Nucleus accumbens (tissue), 56 donors: ENCODE measurements at places on chromosomes 16 and 17.
A peak's percentile ranks its signal among the peaks of the same experiment; 100 is the strongest.

DNA sequence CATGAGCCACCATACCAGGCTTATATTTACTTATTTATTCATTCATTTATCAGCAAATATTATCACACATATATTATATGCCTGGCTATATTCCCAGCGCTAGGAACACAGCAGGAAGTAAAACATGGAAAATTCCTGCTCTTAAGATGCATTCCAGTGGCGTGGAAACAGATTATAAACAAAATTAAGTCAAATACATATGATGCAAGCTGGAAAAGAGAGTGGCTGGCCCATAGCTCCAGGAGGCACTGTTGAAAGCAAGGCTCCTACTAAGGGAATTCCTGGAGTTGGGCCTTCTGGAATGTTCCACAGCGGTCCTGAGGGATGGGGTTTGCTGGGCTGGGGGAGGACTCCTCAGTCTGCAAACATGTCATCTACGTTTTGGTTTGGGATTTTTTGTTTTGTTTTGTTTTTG, 18.4 kb downstream of the ADCY9 start:
- no peak for DNase-seq

DNA sequence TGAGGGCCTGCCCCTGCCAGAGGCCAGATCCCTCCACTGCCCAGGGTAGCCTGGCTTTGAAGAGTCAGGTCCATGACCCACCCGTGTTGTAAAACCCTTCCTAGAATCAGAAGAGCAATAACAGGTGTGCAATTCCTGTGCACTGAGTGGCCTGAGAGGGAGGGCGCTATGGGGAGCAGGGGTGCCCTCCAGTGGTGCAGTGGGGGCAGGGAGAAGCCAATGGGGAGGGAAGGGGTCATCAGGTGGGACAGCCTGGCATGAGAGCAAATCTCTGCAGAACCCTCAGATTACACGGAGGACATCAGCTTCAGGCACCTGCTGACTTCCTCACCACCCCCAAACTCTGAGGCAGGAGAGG, 72.9 kb upstream of the ZNF469 start:
- DNase-seq, result no peak

DNA sequence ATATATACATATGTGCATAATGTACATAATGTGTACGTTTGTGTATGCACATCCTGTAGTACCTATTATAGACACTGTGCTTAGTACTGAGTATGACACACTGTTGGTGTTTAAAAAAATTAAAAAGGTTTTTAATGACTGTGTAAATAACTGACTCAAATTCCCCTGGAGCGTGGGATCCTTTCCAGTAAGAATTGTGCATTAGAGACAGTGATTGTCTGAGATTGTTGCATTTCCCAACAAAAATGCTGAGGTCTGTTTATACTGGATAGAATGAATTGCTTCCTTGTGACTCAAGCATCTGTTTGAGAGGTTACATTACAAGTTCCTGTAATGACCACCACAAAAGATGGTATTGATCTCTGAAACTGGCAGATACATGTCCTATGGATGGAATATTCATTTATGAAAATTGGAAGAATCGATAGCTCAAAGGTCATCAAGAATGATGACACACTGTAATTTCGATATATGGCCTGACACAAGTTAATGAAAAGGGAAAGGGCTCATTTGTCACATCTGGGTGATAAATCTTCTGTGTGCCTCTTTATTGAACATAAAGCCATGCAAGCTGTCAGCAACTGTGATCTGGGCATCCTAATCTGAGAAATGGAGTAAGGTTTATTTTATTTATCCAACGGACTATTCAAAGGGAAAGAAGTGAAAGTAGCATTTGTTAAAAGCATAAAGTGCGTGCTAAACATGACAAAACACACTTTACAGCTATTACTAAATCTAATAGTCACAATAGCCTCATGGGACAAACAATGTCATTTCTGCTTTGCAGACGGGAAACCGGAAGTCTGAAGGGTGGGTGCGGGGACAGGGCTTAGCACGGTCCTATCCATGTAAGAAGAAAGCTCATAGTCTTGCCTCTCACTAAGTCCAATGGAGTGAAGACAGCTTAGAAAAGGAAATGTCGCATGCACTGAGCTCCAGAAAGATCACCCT, 228.8 kb downstream of the CDH11 start:
- no peak for DNase-seq

GRCh38 chr16:53925526-53925925, 221.6 kb downstream of the FTO start:
- DNase-seq, result no peak

DNA sequence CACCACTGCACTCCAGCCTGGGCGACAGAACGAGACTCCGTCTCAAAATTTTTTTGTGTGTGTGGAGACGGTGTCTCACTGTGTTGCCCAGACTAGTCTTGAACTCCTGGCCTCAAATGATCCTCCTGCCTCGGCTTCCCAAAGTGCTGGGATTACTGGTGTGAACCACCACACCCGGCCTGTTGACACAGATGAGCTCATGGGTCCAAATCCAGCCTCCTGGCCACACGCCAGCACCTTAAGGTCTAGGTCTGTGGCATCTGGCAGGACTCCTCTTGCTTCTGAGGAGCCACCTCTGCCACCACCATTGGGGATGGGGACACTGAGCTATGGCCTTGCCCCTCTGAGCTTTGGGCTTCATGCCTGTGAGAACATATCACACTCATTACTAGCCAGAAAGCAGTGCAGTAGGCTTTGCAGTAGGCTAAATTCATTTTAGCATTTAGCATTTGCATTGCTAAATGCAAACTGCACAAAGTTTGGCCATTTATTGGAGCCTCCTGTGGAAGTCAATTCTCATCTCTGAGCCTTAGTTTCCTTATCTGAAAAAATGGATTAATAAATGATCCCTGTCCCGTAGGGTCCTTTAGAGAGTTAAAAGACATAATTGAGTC, 5.5 kb upstream of the CDIPT start:
- DNase-seq, result no peak

DNA sequence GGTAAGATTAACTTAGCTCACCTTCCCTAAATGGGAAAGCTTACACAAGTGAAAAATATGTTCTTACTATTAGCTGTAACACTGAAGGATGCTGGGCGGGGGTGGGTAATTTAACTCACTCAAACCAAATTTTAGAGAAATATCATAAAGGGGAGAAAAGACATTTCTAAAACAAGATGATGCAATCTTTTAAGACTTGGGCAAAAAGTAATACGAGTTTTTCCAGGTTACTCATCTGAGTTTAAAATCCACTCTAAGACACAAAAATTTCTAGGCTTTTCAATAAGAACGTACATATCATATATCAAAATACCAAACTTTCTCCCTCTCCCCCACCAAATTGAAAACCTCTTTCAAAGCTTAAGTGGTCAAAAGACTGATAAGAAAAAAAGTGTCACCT, 228.8 kb downstream of the CEP112 start:
- no peak for DNase-seq

DNA sequence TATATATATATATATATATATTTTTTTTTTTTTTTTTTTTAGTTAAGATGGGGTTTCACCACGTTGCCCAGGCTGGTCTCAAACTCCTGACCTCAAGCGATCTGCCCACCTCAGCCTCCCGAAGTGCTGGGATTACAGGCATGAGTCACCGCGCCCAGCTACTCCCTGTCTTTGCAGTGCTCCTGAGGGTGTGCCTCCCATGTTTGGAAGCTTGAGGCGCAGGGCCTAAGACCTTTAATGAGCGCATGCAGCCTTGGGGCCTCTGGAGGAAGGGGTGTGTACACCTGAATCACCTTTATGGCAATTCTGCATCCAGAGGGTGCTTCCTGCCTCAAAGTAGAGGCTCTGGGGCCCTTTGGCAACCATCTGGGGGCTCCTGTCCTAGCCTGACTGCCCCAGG, 219.4 kb upstream of the CIBAR2 start:
- DNase-seq, result no peak

DNA sequence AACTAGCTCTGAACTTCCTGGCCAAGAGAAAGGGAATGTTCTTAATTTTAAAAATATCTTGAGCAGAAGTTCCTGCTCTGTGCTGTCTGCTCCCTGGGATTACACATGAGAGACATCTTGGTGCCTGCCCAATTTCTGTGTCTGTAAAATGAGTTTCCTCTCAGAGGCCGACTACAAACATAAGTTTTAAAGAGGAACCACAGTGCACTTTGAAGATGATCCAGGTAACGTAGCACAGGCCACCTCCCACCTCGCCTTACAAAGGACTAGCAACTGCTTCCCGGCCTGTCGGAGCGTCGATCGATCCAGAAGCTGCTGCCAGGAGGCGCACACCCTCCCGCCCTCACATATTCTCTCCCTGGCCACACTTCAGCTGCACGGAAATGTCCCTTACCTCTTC, 55.0 kb upstream of the ATP2A3 start:
- DNase-seq, result no peak

DNA sequence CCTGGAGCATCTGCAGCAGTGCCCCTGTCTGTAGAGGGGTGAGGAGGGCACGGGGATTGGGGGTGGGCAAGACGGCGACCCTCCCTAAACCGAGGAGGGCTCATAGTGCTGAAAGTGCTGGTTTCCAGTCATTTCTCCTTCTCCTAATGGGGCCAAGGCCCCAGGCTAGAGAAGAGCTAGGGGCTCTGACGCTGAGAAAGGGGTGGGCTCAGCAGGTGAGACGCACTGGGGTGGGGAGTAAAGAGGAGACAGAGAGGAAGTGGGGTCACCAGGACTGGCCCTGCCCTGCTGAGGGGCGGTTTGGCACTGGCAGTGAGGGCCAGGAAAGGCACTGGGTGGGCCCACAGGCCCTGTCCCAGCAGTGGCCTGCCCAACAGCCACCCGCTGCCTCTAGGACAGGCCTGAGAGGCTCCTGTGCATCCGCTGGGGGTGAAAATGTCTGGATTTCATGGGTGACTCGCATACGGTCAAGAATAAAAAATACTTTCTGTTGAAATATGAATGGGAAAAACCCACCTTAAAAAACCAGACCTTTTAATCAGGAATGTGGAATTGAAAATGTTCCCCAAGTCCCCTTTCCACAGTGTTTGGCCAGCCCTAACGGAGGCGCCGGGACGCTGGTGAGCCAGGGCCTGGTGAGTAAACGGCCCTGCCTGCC, 122.4 kb upstream of the SMURF2 start:
- DNase-seq, result no peak

GRCh38 chr17:66508896-66509844, 206.8 kb downstream of the PRKCA start:
- DNase-seq, result no peak

DNA sequence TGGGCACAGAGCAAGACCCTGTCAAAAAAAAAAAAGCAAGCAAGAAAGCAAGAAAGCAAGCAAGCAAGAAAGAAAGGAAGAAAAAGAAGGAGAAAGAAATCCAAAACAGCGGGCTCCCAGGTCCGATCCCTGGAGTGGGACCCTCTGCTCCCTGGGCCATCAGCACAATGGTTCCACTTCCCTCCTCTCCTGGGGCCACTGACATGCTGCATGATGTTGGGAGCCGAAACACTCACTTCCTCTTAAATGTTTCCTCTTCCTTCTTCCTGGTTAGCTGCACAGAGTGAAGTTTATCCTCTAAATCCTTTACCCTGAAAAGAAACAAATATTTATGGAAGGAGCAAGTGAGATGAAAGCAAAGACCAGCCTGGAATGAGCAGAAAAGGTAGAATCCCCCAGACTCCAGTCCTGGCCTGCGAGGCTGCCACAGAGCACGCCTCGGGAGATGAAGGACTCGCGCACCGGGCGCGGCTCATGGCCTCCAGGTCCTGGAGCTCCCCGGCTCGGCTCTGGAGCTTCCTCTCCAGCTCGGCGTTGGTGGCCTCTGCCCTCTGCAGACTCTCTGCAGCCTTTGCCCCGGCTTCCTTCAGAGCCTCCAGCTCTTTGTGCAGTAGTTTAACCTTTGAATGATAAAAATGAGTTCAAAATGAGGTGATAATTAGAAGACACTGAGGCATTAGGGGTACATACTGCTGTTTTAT, 19.0 kb downstream of the CCDC57 start:
- peak; percentile 9 for DNase-seq

DNA sequence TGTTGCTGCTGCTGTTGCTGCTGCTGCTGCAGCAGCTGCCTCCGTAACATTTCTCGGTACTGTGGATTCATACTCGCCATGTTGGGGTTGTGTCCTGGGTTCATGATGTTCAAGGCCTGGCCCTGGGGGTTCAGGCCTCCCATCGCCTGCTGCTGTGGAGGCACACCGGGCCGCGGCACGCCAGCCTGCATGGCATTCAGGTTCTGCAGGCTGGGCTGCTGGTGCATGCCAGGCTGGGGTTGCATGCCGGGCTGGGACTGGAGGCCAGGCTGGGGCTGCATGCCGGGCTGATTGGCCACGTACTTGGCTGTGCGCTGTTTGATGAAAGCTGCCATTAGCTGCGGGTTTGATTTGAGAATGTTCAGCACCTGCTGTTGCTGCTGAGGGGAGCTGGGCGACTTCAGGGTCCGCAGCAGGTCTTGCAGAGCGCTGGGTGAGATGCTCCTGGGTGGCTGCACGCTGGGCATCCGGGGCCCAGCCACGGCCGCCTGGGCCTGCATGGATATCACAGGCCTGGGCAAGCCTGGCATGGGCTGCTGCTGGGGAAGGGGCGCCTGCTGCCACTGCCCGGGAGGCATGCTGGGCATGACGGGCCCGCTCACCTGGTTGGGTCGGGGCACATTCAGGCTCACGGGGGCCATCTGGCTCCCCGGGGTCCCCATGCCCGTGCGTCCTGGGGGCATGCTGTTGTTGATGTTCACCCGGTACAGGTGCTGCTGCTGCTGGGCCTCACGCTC, 11.3 kb upstream of the TRAP1 start:
- DNase-seq, result no peak

GRCh38 chr16:82682767-82683166, 56.0 kb downstream of the CDH13 start:
- DNase-seq, result no peak

GRCh38 chr17:63082273-63082861, 116.3 kb downstream of the TANC2 start:
- DNase-seq, result no peak

GRCh38 chr17:35612924-35613521, 25.9 kb downstream of the AP2B1 start:
- DNase-seq, result peak; percentile 24

- no peak for DNase-seq
Measured at GRCh38 chr16:26710450-26710849, 356.3 kb upstream of the C16orf82 start.

- DNase-seq, result no peak
Measured at GRCh38 chr16:49596068-49596467, 222.5 kb downstream of the C16orf78 start.
